Activated CD4-positive, alpha-beta T cell treated with anti-CD3 and anti-CD28 coated beads, Interleukin-2, Interleukin-4, amounts not matched to agents 100 ng/mL and 50 ng/mL, durations not matched to agents 16 hours and 8 hours (primary cell): ENCODE measurements at places on chromosomes 1 and 21.

DNA sequence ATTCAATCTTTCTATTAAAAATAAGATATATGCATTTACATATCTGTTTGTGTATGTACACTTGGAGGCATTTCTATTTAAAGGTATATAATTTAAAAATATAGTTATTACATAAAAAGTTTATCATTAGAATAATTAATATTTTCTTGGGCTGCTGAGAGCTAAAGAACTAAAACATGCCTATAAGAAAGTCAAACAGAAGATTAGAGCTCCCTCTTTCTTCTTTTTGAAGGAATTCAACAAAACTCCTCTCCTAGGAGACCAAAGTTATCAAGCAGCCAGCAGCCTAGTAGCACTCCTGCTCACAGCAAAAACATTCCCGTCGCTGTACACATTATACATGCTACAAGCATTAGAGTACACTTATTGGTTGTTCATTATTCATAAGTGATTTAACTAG is 216.4 kb downstream of the VAV3 start:
- DNase-seq, result no peak

DNA sequence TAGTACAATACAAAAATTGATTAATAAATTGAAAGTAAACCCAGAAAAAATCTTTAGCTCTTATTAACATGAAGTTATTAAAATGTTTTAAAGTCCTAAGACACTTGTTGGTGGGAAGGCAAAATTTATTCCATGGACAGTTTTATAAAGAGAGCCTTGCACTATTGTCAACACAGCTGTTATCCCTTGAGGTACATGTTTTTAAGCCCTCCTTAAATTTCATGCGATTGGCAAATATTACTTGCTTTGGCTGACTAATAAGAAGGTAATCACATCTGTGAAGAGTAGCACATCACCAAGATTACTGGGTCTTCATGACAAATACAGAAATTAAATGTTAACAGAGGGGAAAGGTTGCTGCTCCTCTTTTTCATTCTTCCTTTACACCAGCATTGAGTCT is 611.1 kb downstream of the BRINP3 start:
- no peak for DNase-seq

DNA sequence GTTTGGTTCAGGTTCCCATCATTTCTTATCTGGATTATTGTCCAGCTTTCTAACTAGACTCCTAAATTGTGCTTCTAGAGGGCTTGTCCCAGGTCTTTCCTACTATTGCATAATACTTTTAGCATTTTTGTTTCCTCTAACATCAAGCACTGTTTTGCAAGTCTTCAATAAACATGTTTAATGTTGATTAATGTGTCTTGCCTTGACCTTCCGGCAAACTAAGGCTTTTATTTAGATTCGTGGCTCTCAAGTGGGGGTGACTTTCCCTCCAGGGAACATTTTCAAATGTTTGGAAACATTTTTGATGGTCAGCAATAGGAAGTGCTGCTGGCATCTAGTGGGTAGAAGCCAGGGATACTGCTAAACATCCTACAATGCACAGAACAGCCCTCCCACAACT is 90.7 kb downstream of the RPE65 start:
- no peak for DNase-seq

DNA sequence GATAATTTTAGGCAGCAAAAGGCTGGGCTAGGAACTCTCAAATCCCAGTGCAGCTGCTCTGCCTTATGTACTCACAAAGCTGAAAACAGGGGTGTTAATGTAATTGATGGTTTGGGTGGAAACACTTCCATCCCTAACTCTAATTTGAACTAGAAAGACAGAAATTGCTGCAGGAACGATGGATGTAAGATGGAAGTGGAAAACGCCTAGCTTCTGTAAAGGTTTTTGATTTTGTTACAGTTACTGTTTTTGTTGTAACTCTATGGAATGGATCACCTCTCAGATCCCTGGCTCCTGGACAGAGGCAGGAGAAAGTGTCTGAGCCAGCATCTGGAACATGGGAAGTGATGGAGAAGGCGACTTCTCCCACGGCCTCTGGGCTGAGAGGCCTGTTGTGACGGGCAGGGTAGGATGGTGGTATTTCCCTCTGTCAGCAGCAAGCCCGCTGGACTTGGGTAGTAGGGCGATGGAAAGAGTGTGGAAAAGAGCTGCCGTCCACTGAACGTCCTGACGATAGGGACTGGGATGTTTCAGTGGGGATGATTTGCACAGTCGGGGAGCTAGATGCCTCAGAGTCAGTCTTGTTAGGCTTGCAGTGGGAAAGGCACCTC is 1.6 kb downstream of the TRAF5 start:
- DNase-seq, result no peak

- no peak for DNase-seq
Measured at GRCh38 chr1:53198241-53198651, 1.6 kb downstream of the CPT2 start.

GRCh38 chr1:224789311-224789710 is 140.2 kb upstream of the DNAH14 start:
- DNase-seq, result no peak

GRCh38 chr1:77405186-77405585 is 123.4 kb downstream of the AK5 start:
- DNase-seq, result no peak

DNA sequence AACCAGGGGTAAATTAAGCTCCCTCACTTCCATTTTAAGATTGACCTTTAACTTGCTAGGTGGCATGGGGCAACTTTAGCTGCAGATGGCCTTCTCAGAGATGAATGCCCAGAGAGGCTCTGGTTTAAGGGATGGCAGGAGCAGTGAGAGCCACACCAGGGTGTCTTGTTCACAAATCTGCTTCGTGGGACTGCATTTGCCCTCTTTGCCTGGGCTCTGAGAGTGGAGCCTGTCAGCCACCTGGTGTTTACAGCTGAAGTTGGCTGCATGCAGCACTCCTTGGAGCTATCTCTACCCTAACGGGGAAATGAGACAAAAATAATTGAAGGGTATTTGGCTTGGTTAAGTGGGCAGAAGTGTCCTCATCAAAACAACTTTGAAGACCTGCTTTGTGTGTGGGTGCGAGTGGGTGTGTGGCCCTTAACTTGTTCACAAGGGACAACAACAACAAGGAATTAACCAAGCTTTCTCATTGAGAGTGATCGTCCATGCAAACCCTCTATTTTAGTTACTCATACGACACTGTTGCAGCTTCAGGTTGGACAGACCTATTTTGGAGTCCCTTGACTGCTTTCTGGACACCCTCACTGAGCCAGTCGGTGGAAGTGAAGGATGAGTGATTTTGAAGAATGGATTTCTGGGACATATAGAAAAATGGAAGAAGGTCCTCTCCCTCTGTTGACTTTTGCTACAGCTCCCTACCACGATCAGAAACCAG is 29.8 kb downstream of the PGM1 start:
- no peak for DNase-seq

GRCh38 chr1:65009724-65010420 is 43.5 kb upstream of the JAK1 start:
- no peak for DNase-seq

- no peak for DNase-seq
Measured at GRCh38 chr21:40049931-40050290, 182.7 kb downstream of the PCP4 start.

GRCh38 chr1:10759413-10760200 is 36.8 kb downstream of the CASZ1 start:
- no peak for DNase-seq

DNA sequence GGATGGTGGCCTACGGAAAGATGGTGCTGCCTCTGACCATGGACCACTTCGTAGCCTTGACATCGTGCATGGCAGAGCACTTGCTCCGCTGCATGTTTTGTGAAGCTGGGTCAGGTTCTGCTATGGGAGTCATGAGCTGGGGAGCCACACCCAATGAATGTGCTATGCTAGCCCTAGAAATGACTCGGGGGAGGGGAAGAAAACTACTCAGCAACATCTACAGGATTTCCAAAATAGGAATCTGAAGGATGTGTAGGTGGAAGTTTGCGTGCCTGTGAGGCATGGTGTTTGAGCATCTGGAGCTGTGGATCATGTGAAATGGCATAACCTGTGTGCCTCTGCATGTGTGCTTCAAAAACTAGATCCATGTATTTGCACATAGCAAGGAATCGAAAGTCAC is 247.3 kb downstream of the CACNA1E start:
- no peak for DNase-seq

DNA sequence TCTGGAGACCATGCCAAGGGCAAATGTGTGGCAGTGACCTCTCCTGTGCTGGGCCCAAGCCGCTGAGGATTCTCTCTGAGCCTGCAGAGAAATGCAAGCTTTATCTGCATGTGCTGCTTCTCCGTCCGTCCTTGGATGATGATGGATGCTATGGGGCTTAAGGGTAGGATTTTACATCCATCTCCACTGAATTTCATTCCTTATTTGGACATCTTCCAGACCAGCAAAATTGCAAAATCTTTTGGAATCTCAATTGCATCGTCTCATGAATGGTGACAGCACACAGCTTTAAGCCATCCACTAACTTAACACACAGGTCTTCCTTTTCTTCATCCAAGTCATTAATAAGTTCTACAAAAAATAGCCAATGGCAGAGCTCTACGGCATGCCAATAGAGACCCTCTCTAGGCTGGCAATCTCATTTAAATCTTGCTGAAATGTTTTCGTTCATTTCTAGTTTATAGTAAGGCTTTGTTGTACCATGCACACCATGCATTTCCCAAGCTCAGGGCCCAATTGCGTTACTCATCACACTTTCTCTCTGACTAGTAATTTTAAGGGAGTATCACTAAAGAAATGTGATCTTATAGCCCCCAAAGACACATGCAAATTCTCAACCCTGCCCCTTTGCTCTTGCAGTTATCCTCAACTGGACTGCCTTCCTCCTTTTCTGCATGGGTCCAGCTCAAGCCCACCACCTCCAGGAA is 11.1 kb downstream of the BATF3 start:
- no peak for DNase-seq

DNA sequence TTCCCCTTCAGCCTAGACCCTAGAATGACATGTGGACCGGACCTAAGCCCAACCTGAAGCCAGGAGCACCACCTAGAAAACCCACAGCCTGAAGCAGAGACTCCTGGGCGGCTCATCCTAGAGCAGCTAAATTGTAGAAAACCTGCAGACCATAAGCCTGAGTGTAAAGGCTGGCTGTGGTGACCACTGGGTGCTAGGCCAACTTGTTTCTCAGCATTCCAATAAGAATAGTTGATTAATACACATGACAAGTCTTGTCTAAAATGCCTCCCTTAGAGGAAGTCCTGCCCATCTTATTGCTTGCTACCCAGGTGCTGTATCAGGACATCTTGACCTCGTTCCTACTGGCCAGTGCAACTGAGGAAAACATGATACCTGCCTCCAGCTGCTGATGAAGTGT is 23.3 kb upstream of the CASQ2 start:
- no peak for DNase-seq

DNA sequence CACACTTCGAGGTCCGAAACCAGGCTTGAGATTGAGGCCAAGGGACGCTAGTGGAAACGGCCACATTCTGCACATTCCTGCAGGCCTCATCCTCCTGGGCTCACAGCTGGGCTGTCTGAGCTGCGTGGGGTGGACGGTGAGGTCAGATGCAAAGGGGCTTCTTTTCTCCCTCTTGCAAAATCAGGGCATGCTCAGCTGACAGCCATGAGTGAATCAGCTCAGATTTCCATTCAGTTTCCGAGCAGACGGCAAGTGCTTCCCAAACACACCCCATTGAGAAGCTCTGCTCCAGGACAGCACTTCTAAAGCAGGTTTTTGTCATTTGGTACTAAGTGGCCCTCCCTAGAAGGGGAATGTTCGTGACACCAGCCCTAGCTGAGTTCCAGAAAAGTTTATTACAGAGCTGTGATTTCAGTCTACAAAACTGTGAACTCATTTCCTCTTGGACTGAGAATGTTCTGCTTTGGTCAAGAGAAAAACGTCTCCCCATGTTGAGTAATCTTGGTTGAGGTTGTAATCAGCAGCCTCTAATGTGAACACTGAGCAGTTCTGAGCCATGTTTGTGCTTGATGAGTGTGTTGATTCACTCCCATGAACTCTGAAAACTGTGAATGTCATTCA is 10.0 kb downstream of the PDPN start:
- DNase-seq, result no peak

GRCh38 chr1:245395680-245396079 is 240.9 kb downstream of the KIF26B start:
- no peak for DNase-seq

DNA sequence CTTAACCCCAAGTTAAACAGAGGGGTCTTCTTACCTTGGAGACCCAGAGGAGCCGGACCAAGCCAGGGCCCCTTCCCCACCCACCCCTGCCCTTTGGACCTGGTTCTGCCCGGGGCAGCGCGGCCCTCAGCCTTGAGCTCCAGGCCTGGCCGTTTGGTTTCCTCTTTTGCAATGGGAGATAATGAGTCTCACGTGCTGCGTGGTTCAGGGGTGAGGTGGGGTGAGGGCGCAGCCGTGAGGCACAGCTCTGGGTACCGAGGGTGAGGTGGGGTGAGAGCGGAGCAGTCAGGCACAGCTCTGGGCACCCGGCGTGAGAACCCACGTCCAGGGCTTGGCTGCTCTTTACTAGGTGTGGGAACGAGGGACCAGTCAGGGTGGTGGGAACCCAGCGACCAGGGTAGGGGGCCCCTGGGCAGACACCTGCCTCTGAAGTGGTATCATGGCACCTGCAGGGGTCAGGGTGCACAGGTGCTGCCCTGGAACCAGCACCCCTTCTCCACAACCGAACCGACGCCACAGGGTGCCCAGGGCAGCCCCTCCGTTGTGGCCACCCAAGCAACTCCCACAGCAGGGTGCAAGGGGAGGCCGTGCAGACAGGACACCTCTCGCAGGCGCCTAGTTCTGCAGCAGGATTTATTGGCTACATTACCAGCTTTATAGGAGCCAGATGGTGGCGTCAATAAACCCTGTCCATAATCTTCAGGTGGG is 182.2 kb downstream of the PRDM16 start:
- no peak for DNase-seq

DNA sequence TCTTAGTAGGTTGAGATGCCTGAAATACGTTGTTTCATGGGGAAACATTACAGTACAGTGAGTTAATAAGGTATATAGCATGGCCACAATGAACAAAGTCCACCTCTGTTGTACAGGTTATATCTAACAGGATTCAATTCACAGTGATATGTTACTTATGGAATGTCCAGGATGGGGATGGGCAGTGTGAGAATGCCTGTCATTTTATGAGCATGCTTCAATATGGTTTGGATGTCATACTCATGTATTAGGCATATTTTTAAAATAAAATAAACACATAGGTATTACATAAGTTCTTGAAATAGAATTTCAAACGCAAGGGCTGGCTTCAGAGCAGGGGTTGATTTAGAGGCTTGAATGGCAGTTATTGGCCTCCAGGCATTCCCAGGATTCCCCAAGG is 6.1 kb upstream of the PHLDA3 start:
- DNase-seq, result no peak

- no peak for DNase-seq
Measured at GRCh38 chr1:108316545-108316944, 72.7 kb upstream of the NBPF4 start.

- DNase-seq, result peak; percentile 53
Measured at GRCh38 chr1:204443871-204444581, 32.4 kb upstream of the PPP1R15B start.

DNA sequence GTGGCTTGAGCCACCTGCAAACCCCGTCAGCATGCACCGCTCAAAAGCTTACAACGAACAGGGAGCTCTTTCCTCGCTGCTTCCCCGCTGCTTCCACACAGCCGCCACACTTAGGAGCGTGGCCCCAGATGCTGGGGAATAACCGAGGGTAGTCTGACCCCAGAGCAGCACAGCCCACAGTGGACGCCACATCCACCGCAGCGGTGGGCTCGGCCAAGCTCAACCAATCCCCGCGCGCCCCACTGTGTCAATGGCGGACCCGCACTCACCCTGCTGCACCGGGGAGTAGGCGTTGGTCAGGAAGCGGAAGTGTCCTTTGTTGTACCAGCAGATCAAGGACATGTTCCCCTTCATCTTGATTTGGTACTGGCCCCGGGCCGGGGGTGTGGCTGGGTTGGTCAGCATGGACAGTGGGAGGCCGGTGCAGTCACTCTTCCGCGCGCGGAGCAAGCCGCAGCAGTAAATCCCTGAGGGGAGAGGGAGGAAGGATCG is 93.5 kb downstream of the PGBD5 start:
- DNase-seq, result no peak
